Activated naive CD4-positive, alpha-beta T cell treated with anti-CD3 and anti-CD28 coated beads, Interleukin-2, amount 50 U/mL, for 72 hours (primary cell): ENCODE measurements at places on chromosomes 11 and 22. TPM values are rescaled to one million over a fixed set of nuclear protein-coding genes. Genes with fewer than 3 reads are reported as not detected.

GRCh38 chr22:23152238-23153114 is 7.2 kb downstream of the RAB36 start:
- no peak for DNase-seq

GRCh38 chr11:126727381-126727780 is 273.2 kb downstream of the KIRREL3 start:
- DNase-seq, result no peak

GRCh38 chr11:34850334-34850733 is 65.8 kb downstream of the APIP start:
- no peak for DNase-seq

GRCh38 chr22:26401726-26402125 is 27.3 kb upstream of the ASPHD2 start:
- DNase-seq, result no peak

DNA sequence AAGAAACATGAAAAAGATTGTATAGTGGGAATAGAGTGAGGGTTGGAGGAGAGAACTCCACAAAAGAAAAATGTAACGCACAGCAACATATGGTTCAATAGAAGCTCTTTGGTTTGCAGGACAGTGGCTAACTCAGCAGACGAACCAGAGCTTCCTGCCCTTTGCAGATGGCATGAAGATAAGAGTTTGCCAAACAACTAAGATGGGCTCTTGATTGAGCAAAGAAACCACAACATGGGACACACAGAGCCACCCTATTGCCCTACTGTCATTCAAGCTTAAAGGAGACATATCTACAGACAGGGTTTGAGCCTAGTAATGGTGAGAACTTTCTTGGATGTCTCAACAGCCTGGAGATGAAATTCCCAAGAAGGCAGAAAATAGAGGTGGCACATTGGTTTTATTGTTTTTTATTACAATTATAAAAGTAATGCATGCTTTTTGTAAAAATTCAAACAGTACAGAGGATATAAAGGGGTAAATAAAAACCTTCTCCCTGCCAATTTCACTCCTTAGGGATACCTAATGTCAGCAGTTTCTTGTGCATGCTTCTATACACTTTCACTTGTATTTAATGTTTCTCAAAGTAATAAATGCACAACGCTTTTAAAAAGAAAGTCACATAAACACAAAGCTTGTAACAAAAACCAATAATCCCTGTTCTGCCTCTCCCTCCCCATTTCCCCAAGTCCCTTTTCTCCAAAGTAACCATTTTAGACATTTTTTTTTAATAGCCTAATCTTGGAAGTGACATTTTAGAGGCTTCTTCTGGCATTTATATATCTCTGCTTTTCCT is 63.7 kb downstream of the COPB1 start:
- DNase-seq, result no peak

DNA sequence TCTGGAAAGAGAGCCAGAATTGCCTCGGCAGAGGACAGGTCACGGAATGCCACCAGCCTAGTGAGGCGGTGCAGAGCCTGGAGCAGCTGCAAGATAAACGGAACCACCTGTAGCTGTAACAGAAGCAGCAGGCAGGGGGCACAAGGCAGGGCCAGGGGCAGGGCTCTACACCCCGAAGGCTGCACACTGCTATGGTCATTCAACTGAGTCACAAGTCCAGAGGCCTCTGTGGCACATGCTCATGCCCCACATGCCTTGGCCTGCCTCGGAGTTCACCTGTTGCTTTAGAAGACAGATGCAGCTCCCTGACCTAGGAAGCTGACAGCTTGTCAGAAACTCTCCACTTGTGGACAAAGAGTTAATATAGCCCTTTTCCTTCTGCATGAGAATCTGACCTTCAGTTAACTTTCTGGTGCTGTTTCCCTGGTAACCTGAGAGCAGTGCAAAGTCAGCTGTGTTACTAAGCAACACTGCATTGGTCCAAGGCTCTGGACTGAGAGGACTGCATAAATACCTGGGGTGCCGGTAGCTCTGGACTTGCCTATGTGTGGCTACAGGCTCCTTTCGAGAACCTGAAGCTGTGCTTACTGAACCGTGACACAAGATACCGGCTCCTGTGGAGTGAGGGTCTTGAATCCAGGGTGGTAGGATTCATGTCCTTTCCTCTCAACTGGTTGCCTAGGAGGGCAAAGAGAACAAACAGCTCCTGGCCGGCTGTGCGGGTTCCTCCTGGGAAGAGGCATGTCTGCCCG is 10.5 kb downstream of the COMMD9 start:
- DNase-seq, result no peak

DNA sequence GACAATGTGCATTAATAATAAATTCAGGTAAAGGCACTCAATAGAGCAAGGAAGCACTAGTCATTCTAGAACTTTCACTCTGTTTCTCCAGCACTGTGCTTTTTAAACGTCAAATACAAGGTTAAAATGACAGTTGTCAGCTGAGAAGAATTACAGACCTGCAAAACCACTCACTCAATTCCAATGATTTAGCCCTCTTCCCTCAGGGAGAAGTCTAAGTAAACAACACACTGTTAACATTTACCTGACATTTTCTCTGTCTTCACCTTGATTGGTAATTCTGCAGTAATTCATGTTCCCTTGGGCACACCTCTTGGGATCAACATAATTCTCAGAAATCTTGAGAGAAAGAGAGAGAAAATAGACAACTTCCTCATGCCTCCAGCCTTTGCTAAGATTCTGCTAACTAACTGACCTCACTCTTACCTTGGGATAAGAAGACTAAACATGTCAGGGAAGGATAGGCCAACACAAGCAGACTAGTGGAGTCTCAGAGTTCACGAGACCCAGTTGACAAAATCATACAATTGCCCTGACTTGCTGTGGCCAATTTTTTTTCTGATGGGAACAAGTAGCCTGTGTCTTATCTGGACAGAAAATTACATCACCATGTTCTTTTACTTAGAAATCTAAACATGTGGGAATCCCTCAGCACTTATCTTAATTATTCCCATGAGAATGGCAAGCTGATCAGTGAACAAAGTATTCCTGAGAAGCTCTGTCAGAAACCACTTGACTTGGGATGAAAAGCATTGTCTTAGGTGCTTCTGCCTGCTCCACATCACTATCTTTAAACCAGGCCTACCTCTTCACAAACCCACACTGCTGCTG is 516.8 kb upstream of the FAT3 start:
- no peak for DNase-seq

DNA sequence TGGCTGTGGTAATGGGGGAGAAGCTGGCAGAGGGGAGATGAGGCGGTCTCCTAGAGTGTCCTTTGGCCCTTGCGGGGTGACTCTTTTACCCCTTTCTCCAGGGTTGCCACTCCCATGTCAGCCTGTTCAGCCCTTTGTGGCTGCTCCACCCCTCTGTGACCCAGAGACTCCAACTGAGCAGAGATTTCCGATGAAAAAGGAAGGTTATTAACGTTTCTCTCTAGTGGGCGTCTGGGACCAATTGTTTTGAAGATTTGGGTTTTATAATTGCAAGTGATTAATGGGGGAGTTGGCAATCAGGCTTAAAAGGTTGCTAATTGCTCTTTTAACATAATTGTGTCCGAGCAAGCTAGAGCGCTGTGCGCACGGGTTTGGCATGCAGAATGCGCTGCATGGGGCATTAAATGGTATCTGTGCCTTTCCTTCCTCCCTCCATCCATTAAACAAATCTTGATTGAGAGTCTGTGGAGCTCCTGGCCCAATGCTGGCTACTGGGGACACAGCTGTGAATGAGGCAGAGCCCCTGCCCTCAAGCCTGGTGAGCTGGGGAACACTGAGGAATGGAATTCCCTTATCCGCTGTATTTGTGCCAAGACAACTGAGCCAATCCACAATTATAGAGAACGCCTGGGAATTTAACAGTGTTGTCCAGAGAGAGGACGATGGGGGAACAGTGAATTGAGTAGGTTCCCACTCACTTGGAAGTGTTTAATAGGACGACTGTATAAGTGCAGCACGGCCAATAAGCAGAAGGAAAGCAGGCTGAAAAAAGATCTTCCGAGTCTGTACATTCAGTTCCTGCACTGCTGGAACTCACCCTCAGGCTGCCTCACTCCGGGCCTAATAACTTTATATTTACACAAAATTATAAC is 295.9 kb downstream of the MIAT start:
- DNase-seq, result no peak

- peak; percentile 79 for DNase-seq
Measured at GRCh38 chr11:118216621-118217481, 8.0 kb downstream of the JAML start.

- DNase-seq, result no peak
Measured at GRCh38 chr11:128628325-128628673, 40.9 kb upstream of the ETS1 start.

DNA sequence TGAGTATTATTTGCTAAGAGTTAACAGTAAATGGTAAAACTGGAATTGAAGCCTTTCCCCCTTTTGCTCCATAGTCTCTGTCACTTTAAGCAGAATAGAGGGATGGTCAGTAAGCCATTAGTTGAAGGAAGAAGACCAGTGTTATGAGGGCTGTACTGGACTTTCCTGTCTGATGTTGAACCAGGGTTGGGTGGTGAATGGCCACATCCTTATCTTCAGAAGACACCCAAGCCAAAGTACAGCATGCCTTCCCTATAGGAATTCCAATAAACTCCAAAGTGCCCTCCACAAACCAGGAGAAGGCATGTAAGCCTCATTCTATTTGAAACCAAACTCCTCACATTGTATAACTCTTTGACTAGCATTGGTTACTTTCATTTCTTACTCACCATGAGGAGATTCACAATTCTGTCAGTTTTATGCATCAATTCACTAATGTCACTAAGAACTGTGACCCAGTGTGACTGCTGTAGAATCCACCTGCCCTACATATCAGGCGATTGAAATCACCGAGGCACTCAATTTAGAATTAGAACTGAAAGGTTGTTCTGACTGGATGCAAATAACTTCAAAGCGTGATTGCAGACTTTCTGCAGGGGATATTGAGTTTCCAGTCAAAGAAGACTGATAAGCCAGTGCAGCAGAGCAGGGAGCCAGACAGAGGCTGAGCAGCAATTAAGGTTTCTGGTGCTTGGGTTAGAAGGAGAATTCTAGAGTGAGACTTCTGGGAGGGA is 107.1 kb upstream of the DDI1 start:
- no peak for DNase-seq

DNA sequence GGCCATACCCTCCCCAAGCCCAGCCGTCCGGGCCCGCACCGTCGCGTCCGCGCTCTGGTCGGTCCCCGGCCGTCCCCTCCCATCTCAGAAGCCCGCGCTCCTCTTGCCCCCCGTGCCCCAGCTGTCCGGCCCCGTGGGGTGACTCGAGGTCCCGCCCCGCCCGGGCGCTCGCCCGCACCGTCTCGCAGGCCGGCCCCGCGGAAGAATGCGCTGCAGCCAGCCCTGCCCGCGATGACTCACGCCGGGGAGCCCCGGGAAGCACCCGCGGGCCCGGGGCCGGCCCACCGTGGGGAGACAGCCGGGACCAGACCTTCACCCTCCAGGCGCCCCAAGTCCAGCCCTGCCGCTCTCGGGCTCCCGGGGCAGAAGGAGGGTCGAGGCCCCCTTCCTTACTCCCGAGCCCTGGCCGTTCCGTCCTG is 320 bp upstream of the PHLDA2 start:
- DNase-seq, result peak; percentile 61

- DNase-seq, result no peak
Measured at GRCh38 chr22:48618326-48618725, 1209.3 kb downstream of the BRD1 start.

- no peak for DNase-seq
Measured at GRCh38 chr11:109123816-109124787, 297.9 kb upstream of the C11orf87 start.

- no peak for DNase-seq
Measured at GRCh38 chr11:65911682-65912568, 6.9 kb downstream of the C11orf68 start.

DNA sequence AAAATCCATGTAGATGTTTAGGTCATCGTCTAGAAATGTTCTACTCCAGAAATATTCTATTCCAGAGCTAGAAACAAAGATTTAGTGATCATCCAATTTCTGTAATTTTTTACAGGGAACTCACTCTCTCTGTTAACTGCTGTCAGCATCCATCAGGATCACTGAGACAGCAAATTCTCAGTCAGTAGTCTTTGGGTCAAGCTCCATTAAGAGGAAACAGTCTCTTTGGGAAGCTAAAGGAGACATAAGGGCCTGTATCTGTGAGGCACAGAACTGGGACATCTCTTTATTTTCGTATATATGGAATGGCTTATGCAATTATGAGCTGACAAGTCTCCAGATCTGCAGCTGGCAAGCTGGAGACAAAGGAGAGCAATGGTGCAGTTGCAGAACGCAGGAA is 48.3 kb downstream of the PIK3C2A start:
- no peak for DNase-seq

DNA sequence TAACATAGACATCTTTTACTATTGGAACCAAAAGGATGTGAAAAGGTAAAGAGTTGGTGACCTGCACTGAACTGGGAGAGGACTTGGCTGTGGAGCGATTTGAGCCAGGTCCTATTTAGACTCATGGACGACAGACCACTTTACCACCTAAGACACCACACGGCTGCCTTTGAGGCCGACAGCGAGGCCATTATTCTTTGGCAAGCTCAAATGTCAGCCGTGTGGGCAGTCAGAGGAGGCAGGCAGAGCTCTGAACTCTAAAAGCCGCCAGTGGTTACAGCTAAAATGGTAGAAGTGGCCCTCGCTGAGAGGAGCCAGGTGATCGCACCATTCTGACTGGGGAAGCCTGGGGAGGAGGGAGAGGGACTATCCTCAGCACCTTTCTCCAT is 50.5 kb downstream of the SCUBE1 start:
- DNase-seq, result no peak

DNA sequence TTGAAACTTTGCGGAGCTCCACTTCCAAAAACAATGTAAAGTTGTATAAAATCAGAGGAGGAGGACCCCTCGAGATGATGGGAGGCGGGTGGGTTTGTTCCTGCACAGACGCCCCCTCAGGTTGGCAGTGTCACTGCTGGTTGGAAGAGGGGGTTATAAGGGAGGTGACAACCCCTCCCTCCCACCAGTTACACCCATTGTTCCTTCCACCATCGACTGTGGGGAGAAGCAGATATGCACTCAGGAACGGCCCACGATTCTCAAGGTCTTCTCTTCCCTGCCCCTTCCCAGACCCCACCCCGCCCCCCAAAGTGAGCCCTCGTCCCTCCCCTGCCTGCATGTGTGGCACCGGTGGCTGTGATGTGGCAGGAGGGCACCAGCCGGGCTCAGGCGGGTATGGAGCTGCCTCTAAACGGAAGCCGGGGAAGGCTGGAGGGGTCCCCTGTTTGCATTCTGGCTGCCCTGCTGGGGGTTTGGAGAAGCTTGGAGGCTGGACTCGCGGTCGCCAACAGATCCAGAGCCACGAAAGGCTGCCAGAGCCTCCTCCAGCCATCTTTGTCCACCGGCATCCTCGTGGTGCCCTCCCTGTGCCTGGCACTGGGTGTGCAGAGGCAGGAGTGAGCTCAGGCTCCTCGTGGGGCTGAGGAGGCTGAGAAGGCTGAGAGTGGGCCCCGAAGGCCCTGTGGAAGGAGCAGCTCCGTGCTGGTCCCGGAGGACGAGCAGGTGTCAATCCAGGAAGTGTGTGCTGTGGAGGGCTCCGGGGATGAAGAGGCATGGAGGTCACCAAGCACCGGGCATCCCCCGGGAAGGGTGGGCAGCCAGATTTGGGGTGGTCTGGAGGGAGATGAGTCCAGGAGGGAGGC is 778 bp downstream of the KDELR3 start:
- peak; percentile 53 for DNase-seq

- no peak for DNase-seq
Measured at GRCh38 chr22:27686534-27686933, 115.0 kb downstream of the MN1 start.

GRCh38 chr11:117950993-117951961 is 22.1 kb upstream of the TMPRSS13 start:
- no peak for DNase-seq

Gene BIRC2
- total RNA-seq, result 40.7 TPM

Gene GTSE1
- 56.1 TPM for total RNA-seq

Gene OR51B2
- total RNA-seq, result not detected

Gene NDUFS8
- 236 TPM for total RNA-seq

Gene DNAJB7
- total RNA-seq, result not detected

Gene FAM111B
- 47.6 TPM for total RNA-seq

Gene MRGPRX4
- total RNA-seq, result not detected
